MCF 10A (cell line): ENCODE measurements at places on chromosomes 2 and 18. TPM values are rescaled to one million over a fixed set of nuclear protein-coding genes. Genes with fewer than 3 reads are reported as not detected.

DNA sequence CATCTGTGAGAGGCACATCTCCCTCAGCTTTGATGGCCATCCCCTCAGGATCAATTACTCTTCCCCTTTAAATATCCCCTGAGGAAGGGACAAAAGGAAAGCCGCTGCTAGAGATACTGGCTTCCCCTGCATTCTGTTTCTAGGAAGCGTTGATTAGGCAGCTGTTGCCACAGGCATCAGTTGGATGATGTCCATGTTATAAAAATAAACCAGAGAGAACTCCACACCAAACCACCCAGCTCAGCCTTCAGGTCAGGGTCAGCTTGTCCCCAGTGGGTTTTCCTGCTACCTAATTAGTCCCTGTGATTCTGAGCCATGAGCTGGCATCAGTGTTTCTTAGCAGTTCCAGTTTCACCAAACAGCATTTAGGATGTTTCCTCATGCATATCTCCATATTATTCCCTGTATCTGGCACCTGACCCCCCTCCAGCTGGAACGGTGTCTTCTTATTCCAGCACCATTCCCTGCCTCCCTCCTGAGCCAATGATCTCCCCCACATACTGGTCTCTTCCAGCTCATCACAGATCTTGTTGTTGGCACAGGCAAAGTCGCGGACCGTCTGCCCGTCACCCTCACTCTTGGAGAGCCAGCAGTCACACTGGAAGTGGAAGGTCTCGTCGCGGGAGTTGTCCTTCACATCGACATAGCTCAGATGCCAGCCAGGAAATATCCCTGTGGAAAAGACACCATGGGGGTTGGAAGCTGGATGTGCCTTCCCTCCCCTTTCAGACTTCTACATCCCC, 168.4 kb downstream of the LOXHD1 start:
- DNase-seq = no peak

GRCh38 chr2:10499275-10499907, 51.3 kb upstream of the ODC1 start:
- DNase-seq = peak; percentile 14

- no peak for DNase-seq
Observed at GRCh38 chr2:11922294-11922693, 175.9 kb downstream of the LPIN1 start.

- no peak for DNase-seq
Observed at GRCh38 chr2:239152916-239153305, 247.9 kb downstream of the HDAC4 start.

GRCh38 chr2:178976351-178976750, 73.6 kb downstream of the CCDC141 start:
- DNase-seq = no peak

Gene NT5C1B
- total RNA-seq = not detected in 2 replicates

Gene CTDP1
- 20.3 and 25.1 TPM in 2 replicates for total RNA-seq

Gene SCN7A
- not detected in 2 replicates for total RNA-seq
